ENCODE measurements at places on chromosomes 13 and 19.

DNA sequence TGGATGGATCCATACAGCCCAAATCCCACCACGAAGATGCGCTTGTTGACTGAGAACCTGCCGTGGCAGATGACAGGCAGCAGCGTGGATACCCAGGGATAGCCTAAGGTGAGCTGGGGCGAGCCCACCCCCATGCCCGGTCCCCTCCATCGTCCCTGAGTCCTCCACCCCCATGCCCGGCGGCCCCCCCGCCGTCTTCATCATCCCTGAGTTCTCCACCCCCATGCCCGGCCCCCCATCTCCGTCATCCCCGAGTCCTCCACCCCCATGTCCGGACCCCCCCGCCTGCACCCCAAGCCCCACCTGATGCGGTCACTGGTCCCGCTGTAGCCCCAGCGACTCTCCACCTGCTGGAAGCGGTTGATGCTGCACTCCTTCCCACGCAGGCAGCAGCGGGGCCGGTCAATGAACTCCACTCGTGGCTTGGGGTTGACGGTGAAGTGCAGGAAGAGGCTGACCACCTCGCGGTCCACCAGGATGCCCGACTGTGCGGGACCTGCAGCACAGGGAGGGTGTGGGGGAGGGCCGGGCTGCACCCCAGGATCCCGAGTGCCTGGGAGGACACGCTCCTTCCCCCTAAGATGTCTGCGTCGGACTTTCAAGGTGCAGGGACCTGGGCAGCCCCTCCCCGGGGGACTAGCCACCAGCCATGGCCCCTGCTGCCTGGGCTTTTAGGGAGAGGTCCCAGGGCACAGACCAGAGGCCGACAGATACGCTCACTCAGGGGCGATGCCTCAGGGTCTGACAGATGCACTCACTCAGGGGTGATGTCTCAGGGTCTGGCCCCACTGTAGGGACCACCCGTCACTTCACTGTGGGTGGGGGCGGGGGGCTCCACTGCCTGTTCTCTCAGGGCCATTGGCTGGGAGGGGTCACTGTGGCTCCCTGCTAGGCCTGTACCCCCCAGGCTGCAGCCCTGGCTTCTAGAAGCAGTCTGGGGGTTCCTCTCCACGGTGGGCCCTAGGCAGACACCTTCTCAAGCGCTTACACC is 28.0 kb downstream of the BTBD2 start:
- peak; percentile 60 for DNase-seq

GRCh38 chr19:28862238-28862637 is 350.7 kb downstream of the UQCRFS1 start:
- no peak for DNase-seq

DNA sequence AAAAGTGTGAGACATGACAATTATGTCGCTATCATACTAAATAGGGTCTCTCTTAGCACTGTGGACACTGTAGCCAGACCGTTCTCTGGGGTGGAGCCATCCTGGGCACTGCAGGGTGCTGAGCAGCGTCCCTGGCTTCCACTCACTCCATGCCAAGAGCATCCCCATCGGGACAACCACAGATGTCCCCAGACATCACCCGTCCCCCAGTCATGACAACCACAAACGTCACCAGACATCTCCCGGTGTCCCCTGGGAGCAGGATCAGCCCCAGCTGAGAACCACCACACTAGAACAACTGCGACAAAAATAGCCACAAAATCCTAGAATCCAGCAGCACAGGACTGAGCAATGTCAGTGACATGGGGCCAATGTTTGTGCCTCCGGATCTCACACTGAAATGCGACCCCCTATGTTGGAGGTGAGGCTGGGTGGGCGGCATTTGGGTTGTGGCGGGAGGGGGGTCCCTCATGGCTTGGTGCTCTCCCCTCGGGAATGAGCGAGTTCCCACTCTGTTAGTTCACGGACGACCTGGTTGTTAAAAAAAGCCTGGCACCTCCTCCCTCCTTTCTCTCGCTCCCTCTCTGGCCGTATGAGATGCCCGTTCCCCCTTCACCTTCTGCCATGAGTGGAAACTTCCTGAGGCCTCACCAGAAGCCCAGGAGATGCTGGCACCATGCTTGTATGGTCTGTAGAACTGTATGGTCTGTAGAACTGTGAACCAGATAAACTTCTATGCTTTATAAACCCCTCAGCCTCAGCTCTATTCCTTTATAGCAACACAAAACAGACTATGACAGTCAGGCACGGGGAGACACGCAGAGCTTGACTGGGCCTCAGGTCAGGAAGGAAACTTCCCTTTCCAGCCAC is 93.9 kb downstream of the GADD45B start:
- DNase-seq: no peak

- no peak for DNase-seq
Measured at GRCh38 chr19:16339361-16339725, 14.7 kb downstream of the KLF2 start.

DNA sequence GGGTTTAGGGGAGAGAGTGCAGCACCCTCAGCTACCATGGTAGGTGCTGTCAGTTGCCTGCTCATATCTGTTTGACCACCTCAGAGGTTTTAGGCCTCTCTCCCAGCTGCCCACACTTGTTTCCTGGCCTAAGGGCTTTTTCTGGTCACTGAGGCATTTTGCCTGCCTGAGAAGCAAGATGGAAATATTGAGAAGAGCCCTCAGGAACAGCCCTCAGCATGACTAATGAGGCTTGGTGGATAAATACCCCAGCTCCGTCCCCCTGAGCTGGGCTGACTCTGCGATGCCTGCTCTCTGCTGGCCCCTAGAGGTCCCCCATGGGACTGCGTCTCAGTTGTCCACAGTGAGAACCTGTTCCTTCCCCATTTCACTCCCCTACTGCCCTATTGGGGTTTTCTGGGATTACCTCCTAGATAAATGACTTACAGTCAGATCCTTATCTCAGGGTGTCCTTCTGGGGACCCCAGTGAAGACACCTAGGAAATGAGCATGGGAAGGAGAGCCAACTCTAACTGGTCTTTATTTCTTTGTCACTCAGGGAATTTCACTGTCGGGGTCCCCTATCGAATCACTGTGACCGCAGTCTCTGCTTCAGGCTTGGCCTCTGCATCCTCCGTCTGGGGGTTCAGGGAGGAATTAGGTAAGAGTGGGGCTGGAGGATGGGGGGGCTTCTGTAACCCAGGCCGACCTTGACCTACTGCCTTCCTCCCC is 13.3 kb downstream of the PALM3 start:
- no peak for DNase-seq

GRCh38 chr19:48619692-48620585 is 633 bp downstream of the SPHK2 start:
- no peak for DNase-seq

DNA sequence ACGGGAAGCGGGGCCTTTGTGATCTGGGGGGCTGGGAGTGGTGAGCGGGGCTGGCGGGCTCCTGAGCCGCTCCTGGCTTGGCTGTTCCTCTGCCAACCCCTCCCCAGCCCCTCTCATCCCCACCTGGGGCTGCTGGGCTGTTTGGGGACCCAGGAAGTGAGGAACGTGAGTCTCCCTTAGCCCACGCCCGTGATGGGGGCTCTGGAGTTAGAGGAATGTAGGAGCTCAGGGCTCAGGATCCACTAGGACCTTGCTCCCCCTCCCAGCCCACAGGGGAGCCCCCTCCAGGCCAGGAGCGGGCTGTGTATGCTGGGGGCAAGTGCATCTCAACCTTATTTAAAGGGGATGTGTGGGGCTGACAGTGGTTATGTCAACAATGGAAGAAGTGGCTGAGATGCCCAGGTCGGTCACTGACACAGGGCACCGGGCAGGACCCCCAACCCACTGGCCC is 134.1 kb downstream of the URI1 start:
- no peak for DNase-seq

GRCh38 chr13:100196375-100196774 is 107.5 kb downstream of the PCCA start:
- no peak for DNase-seq

DNA sequence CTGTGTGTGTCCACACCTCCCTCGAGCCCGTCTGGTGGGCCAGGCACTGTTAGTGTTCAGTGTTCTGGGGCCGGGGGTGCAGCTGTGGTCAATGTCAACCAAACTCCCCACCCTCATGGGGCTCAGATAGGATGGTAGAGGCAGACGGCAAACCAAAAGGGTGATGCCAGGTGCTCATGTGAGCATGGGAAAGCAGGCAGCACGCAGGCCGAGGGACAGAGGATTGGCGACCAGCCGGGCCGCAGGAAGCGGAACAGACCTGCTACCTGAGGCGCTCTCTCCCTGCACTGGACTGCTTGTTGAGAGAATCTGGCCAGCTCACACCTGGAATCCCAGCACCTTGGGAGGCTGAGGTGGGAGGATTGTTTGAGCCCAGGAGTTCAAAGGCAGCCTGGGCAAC is 29.1 kb downstream of the DHX34 start:
- no peak for DNase-seq

- DNase-seq: no peak
Measured at GRCh38 chr13:95540888-95541287, 11.6 kb upstream of the CLDN10 start.

DNA sequence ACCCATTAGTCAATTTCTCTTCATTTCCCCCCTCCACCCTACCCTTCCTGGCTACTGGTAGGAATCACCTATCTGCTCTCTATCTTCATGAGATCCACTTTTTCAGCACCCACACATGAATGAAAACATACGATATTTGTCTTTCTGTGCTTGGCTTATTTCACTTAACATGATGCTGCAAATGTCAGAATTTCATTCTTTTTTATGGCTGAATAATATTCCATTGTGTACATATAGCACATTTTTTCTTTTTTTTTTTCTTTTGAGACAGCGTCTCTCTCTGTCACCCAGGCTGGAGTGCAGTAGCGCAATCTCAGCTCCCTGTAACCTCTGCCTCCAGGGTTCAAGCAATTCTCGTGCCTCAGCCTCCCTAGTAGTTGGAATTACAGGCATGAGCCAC is 9.9 kb upstream of the CALM3 start:
- DNase-seq: no peak

DNA sequence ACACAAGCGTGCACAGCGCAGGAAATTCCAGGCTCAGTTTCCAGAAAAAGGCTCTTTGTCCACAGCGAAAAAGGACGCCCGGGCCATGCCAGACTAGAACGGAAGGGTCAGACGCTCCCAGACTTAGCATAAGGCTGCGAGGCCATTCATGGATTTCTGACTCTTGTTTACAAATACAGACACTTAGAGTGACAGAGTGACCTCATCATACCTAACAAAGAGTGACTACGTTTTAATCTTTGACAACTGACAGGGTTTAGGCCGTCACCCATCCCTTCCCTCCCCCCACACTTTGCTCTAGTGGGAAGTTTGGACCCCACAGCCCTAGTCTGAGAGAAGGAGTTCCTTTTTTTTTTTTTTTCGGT is 418 bp upstream of the ZNF709 start:
- no peak for DNase-seq

- DNase-seq: no peak
Measured at GRCh38 chr13:54574791-54575190, 1546.2 kb downstream of the OLFM4 start.

DNA sequence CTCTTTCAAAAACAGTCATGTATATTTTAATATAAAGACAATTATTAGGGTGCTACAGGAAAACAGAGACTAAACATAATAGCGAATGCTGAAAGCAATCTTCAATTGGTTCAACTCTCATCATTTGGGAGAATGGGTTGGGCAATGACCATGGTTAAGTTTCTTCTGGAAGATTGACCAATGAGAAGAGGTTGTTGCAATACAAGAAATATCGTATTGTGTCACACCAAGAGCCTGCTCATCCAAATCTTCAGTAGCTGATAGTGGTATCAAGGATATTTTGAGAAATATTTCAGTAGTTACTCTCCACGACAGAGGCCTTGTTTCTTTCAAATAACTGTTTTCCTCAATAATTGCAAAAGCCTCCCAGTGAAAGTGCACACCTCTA is 83.0 kb upstream of the FNDC3A start:
- DNase-seq: no peak

DNA sequence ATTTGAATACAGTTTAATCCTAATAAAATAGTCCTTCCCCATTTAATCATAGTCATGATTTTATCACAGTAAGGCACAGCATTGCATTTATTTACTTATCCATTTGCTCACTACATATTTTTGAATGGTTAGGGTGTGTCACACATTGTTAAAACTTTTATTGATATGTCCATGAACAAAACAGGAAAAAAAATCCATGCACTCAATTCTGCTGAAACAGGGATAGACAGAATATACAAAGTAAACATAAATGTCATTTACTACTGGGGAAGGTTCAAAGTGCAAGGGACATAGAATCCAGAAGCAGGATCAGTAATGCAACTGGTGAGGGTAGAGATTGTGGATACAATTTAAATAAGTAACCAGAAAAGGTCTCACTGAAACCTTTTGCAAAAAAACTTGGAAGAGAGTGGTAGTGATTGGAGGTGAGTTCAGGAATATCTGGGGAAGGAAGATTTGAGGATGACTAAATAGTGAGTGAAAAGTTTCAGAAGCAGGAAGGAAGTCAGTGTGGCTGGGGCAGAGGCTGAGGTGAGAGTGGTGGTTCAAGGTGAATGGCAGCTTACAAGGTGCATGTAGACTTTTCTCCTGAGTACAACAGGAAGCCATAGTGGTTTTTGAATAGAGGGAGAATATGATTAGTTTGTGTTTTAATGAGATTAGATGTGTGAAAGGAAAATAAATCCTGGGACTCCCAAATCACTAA is 387.2 kb upstream of the ATXN8OS start:
- DNase-seq: no peak

- DNase-seq: peak; percentile 71
Measured at GRCh38 chr13:41458187-41458760, 924 bp downstream of the RGCC start.

DNA sequence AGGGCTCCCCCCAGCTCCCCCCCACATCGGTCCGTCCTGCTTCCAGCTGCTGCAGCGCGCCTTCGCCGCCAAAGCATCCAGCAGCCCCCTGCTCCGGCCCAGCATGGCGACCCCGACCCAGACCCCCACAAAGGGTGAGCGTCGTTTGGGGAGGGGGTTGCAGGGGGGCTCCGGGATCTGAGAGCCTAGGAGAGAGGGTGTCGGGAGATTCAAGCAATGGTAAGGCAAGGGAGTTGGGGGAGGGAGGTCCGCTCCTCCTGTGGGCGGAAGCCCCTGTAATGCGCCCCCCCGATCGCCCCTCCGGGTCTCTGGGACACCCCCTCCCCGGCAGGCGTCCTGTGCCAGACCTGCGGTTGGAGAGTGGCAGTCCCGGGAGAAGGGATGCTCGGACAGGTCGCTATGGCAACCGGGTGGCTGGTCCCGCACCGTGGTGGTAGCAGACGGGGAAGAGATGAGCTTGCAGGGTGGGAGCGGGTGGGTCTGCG is at the start of gene FXYD7:
Gene FXYD7, plus strand, starts transcription at position 25 of the 485 bp plus-strand sequence. Its CDS starts 79 bp downstream, at position 104.
- DNase-seq: no peak

DNA sequence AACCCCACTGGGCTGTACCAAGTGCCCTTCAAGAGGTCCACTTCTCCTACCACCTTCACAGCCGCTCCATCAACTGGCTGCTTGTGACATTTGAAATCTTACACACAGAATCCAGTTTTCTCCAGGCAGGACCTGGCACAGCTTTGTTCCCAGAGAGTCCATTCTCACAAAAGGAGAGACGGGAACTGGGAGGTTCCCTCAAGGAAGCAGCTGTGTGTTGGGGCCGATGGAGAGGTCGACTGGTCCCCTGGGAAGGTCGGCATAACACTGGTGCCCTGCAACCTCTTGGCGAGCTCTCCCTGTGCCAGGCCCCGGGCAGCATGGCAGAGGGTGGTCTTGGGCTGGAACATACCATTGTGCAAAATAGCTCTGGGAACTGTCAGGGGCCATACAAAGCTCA is 21.5 kb downstream of the ELL start:
- no peak for DNase-seq

Measured in left forelimb (tissue), 1 donor.